Hepatocyte (in vitro differentiated cells): ENCODE measurements at places on chromosomes 7 and 10. TPM values are rescaled to one million over a fixed set of nuclear protein-coding genes. Genes with fewer than 3 reads are reported as not detected.

Gene PIP4K2A
- total RNA-seq = 20.5 and 31.1 TPM in 2 replicates

Gene ACSM6
- not detected in 2 replicates for total RNA-seq

Gene CHAT
- 0.27 TPM in 1 of 2 replicates, not detected in the other for total RNA-seq

Gene MEOX2
- 0.80 and 2.0 TPM in 2 replicates for total RNA-seq

GRCh38 chr7:109950821-109951564, 1139.9 kb upstream of the LRRN3 start:
- DNase-seq = no peak

GRCh38 chr7:157521752-157522151, 184.9 kb downstream of the DNAJB6 start:
- DNase-seq = no peak

DNA sequence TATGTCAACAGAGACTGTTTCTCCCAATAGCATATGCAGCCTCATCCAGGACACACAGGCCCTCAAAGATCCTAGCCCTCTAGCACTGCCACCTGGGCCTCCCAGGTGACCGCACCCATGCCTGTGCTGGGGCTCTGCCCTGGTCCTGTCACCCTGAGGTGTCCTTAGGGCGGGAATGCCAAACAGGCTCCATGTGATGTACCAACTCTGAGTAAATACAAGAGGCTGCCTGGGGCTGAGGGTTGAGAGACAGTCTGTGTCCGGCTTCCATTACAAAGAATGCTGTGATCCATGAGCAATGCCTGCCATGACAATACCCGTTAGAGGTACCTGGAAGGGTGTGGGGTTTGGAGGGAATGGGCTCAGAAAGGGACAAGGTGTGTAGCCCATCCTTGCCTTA, 83.0 kb upstream of the KAT6B start:
- no peak for DNase-seq

DNA sequence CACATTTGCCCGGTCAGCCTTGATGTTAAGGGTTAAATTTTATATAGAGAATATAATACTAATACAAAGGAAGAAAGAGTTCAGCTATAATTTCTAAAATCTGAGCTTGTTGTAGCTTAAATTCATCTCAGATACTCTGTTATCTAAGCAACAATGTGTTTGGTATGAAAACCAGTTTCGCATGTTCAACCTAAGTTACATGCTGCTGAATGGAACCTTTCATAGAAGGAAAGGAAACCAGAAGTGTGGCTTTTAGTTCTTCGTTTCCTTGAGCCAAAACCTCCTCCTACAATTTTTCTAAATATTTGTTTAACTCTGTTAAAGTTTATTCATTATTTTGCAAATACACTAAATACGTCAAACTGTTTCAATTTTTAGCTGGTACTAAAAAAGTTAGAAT, 18.5 kb downstream of the AGR2 start:
- DNase-seq = no peak

GRCh38 chr7:67671006-67671548, 674.4 kb downstream of the TYW1 start:
- peak; percentile 17 for DNase-seq

DNA sequence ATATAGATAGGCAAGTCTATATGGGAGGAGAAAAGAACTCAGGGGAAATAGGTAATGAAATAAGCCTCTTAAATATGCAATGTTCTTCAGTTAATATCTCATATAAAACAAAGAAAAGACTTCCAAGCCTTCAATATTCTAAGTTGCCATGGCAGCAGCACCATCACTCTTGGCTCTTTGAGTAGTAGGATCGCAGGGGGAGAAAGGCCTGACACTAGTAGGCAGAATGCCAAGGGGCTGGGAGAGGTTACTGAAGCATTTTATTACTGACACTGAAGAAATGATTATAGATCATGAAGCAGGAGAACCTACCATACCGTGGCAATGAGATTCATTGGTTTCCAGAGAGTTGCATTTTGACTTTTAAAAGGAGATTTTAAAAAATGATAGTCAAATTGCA, 193.9 kb downstream of the NXPH1 start:
- no peak for DNase-seq

DNA sequence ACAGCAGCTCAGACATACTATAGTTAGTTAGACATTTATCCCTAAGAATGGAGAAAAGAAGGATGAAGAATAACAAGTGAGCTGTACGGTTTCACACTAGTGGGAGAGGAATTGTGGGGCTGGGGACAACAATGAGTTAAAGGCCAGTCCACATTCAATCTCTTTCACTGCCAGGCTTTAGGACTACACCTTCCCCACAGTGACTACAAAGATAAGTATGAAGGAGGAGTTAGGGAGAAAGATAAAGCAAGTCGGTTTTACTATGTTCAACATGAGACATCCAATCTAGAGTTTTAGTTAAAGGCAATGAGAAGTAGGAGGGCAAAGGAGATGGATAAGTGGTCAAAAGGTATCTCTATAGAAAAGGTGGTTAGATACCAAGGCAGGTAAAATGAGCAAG, 16.3 kb downstream of the ARHGAP12 start:
- DNase-seq = peak; percentile 11

- no peak for DNase-seq
Observed at GRCh38 chr10:106424054-106424453, 740.5 kb downstream of the SORCS1 start.

DNA sequence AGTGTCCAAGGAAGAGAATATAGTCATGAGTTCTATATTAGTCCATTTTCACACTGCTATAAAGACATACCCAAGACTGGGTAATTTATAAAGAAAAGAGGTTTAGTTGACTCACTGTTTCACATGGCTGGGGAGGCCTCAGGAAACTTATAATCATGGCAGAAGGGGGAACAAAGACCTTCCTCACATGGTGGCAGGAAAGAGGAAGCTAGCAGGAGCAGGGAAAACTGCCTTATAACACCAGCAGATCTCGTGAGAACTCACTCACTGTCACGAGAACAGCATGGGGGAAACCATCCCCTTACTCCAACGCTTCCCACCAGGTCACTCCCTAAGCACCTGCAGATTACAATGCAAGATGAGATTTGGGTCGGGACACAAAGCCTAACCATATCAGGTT, 139.0 kb upstream of the ZNF438 start:
- no peak for DNase-seq

- DNase-seq = no peak
Observed at GRCh38 chr10:125257521-125258108, 97.3 kb upstream of the CTBP2 start.
